GM23338 (cell line): ENCODE measurements at places on chromosomes 3 and 15.

DNA sequence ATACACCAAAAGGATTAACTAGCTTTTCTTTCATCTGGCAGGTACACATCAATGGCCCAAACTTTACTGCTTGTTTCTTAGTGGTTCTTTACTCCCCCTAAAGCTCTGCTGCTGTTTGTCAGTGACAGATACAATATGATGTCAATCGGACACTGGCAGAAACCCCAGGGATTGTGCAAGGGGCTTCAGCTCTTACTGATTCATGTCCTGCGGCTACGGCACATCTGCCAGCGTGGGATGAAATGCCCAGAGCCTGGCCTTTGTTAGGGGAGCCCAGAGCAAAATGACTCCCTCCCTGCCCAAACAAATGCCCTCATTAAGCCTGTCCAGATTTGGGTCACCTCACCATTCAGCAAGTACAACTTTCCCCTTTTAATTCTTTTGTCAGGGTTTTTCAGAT is 28.3 kb downstream of the SRP14 start:
- H3K4me1 ChIP-seq, result no peaks in the 10 kb centered on the region
- H3K27ac ChIP-seq, result no peak overlapping the region
- H3K36me3 ChIP-seq, result peaks cover 91% of the 10 kb centered on the region
- no peak for DNase-seq
- no peaks in the 10 kb centered on the region for H3K27me3 ChIP-seq

DNA sequence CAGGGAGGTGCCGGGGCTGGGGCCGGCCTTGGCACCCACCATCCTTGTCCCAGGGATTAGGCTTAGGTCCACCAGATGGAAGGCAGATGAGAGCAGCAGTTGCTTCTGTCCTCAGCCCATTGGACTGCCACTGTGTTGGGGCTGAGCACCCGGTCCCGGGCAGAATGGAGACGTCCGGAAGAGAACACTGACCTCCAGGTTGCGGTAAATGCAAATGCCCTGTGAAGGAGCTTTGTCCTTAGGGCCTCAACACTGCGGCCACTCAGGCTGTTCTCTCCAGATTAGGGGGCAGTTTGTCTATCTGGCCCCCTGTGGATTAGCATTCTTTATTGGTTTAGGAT is at the start of gene SERINC4:
SERINC4 (minus strand) TSS at position 276 of the 341 bp plus-strand sequence; CDS start at position 42, 234 bp downstream.
- peaks cover 34% of the 10 kb centered on the region for H3K4me1 ChIP-seq
- H3K4me3 ChIP-seq, result peak within 1 kb of the TSS; percentile 89
- DNase-seq, result no peak
- peak within 1 kb of the TSS; percentile 94 for H3K27ac ChIP-seq

DNA sequence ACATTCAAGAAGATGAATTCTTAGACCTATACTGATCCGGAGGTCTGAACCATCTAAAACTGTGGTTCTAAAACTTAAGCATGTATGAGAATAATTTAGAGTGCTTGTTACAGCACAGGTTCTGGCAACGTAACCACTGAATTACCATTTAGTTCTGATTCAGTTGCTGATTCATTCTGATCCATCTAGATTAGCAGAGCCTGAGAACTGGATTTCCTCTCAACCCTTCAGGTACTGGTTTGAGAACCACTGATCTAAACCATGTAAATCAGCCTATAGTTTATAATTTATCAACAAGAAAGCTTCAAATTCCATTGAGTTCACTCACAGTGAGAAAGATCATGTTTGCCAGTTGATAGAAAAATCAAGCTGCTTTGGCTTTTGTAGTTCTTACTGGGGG is 1001.1 kb upstream of the EPHA6 start:
- H3K36me3 ChIP-seq, result no peaks in the 10 kb centered on the region
- H3K27ac ChIP-seq, result no peak overlapping the region
- no peaks in the 10 kb centered on the region for H3K27me3 ChIP-seq
- no peak for DNase-seq
- no peaks in the 10 kb centered on the region for H3K4me1 ChIP-seq

DNA sequence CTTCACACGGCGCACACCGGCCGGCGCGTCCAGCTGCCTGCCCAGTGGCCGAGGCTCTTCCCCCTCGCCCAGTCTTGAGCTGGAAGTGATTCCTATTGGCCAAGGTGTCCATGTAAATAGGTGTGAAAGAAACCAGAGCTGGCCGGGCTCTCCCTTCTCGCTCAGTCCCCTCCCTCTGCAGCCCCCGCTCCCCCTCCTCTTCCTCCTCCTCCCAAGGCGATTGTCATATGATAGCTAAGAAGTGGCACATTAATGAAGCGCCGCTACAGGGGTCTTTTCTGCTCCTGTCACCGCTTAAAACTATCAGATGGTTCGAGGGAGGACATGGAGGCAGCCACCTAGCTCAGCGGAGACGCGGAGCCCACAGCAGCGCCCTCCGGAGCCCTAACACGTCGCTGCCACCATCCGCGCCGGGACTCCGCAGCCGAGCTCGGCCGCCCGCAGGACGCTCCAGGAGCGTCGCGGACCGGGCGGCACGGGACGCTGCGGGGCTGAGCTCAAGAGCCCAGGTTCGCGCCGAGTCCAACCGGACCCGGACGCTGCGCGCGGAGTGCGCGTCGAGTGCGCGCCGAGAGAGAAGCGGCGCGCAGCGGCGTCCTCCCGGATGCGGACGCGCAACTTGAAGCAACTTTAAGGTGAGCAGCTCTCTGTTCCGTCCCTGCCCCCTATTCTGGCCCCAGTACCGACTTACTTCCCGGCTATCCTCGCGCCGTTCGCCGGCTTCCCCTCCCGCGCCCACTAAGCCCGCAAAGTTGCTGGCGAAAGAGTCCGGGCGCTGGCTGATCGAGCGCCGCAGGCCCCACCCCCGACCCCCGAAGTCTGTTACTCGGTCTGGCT is at the start of gene FOXB1:
FOXB1 (plus strand) TSS at position 303 of the 837 bp plus-strand sequence. CDS start 653 bp downstream, outside the sequence.
- peak within 1 kb of the TSS; percentile 82 for H3K4me3 ChIP-seq
- no peaks in the 10 kb centered on the region for H3K36me3 ChIP-seq
- DNase-seq, result peak; percentile 95
- peaks cover 50% of the 10 kb centered on the region for H3K4me1 ChIP-seq
- H3K27ac ChIP-seq, result no peak within 1 kb of the TSS
- H3K27me3 ChIP-seq, result peaks cover 74% of the 10 kb centered on the region

DNA sequence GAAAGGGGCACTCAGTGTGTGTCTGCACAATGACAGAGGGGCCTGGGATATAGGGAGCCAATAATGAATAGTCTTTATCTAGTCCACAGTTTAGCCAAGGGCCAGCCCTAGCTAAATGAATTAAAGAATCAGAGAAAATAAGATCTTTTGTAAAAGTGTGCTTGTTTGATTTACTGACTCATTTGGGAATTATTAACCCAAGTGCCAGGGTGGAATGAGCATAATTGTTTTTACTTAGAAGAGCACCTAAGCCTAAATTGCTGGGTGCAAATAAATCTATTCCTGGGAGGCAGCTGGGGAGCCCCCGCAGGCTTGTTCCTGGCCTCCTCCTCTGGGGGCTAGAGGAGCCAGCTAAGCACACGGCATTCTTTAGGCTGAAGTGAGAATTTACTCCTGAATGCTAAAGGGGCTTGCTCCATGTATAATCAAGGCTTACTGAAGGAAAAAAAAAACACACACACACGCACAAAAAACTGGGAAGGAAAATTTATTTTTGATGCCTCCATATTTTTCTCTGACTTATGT is 405.3 kb upstream of the SUCLG2 start:
- H3K4me1 ChIP-seq, result no peaks in the 10 kb centered on the region
- H3K4me3 ChIP-seq, result no peak overlapping the region
- H3K36me3 ChIP-seq, result no peaks in the 10 kb centered on the region
- no peak for DNase-seq
- H3K27ac ChIP-seq, result no peak overlapping the region

DNA sequence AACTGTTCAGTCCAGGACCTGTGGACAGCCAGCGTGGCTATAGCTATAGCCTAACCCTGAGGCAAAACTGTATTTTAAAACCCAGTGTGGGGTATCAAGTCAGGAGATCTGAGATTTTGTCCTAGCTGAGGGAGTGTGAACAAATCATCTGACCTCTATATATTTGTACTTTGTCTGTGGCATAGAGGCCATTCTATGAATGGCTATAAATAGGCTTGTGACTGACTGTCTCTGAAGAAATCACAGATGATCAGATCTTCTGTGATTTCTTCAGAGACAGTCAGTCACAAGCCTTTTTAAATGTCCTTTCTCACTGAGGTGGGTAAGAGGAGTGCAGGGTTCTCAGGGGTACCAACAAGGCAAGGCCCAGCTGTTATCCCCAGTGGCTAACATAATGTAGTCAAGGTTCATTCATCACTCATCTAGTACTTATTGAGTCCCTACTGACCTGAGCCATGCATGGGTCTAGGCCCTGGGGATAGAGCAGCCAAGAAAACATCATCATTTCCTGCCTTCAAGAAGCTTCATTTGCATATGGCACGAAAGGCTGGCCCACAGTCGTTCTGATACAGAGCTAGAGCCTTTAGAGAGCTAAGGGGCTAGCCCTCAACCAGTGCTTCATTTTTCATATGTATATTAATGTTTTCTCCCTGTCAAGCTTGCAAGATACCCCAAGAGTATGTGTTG is 53.3 kb downstream of the TIPARP start:
- no peaks in the 10 kb centered on the region for H3K4me1 ChIP-seq
- H3K27ac ChIP-seq, result no peak overlapping the region
- H3K27me3 ChIP-seq, result no peaks in the 10 kb centered on the region
- DNase-seq, result peak; percentile 16
- no peak overlapping the region for H3K4me3 ChIP-seq

GRCh38 chr3:153752405-153753027 is 368.7 kb upstream of the ARHGEF26 start:
- no peak overlapping the region for H3K27ac ChIP-seq
- no peak for DNase-seq
- no peaks in the 10 kb centered on the region for H3K27me3 ChIP-seq
- peaks cover 9% of the 10 kb centered on the region; the same call in 1 of the 2 replicates for H3K4me1 ChIP-seq
- no peaks in the 10 kb centered on the region for H3K36me3 ChIP-seq

DNA sequence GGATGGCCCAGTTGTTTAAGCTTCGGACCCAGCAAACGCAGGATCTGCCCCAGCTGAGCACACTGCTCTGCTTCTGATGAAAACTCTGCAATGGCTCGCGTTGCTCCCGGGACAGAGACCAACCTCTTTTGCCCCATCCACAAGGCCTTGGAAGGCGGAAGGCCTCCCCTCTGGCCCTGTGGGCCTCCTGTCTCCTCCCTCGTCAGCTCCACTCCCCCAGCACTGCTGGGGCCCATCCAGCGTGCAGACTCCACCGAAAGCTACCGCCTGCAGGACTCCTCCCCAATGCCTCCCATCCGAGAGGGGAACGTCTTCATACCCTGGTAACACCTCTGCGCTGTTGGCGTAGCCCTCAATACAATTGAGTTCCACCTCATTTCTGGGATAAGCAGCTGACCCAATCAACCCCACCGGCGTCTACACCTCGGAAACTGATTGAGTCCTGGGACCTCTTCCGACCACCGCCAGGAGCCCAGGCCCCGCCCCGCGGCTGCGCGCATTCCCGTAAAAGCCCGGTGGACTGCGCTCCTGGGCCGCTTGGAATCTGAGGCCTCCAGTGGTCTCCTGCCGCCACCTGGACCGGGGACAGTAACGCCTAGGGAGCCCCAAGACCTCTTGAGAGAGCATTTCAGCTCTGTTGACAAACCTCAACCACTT is at the start of gene PRR23E:
PRR23E (plus strand) TSS at position 556 of the 657 bp plus-strand sequence. CDS start 3,555 bp downstream, outside the sequence.
- no peak within 1 kb of the TSS for H3K4me3 ChIP-seq
- no peaks in the 10 kb centered on the region for H3K36me3 ChIP-seq
- H3K4me1 ChIP-seq, result no peaks in the 10 kb centered on the region
- H3K27ac ChIP-seq, result no peak within 1 kb of the TSS

- no peaks in the 10 kb centered on the region for H3K4me1 ChIP-seq
- H3K4me3 ChIP-seq, result no peak overlapping the region
- DNase-seq, result no peak
- no peaks in the 10 kb centered on the region for H3K36me3 ChIP-seq
- no peak overlapping the region for H3K27ac ChIP-seq
Observed at GRCh38 chr15:81293728-81294515, 30.0 kb downstream of the STARD5 start.

DNA sequence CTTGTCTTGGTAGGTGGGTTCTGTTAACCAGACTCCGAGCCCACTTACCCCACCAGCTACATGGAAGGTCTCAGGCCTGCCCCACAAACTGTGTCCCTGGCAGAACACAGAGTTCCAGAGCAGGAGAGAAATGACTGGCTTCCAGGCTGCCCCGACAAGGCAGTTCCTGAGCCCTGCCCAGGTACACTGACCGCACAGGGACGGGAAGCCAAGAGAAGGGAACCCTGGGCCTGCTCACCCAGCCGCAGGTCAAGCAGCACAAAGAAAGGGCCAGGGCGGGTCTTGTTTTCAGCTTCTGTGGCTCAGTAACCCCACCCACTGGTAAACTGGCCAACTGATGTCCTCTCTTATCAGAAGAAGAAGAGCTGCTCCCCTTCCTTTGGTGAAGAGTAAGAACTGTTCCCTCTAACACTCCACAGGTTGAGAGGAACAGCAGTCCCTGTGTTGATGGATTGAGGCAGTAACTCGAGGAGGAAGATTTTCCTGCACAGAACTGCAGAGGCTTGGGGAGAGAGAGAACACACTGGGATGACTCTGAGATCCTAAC is 68.4 kb downstream of the CRTC3 start:
- no peak overlapping the region for H3K4me3 ChIP-seq
- no peak overlapping the region for H3K27ac ChIP-seq
- DNase-seq, result peak; percentile 69
- H3K4me1 ChIP-seq, result peaks cover 16% of the 10 kb centered on the region

DNA sequence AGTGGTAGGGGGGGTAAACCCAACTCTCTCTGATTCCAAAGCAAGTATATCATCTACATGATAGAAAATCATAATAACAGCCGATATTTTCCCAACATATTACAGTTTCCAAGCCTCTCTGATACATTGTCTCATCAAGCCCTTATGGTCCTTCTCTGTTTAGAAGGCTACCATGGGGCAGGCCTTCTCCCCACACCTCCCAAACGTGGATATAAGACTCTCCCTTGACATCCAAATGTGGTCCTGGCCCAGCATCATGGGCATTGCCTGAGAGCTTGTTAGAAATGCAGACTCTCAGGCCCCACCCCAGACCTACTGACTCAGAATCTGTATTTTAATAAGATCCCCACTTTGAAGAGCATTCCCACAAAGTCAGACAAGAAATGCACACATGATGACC is 17.7 kb upstream of the CCR9 start:
- peaks cover 8% of the 10 kb centered on the region for H3K4me1 ChIP-seq
- no peak for DNase-seq
- H3K27ac ChIP-seq, result no peak overlapping the region
- H3K4me3 ChIP-seq, result no peak overlapping the region
- no peaks in the 10 kb centered on the region for H3K36me3 ChIP-seq

DNA sequence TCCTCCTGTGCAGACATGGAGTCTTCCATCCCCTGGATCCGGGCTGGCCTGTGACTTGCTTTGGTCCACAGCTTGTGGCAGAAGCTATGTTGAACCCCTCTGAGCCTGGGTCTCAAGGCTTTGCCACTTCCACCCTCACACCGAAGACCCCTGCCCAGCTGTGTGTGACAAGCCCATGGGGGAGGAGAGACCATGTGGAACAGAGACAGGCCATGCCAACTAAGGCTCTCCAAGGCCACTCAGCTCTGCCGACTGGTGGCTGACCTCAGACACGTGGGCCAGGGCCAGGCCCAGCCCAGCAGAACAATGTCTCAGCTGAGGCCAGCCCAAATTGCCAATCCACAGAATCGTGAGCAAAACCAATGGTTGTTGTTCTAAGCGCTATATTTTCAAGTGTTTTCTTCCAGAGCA is 16.4 kb upstream of the CFAP100 start:
- H3K36me3 ChIP-seq, result no peaks in the 10 kb centered on the region
- H3K4me3 ChIP-seq, result no peak overlapping the region
- DNase-seq, result no peak
- no peak overlapping the region for H3K27ac ChIP-seq
- no peaks in the 10 kb centered on the region for H3K4me1 ChIP-seq
